Stimulated activated CD4-positive, alpha-beta T cell treated with anti-CD3 and anti-CD28 coated beads, TNF-alpha, amount 100 ng/mL, for 1 hour (primary cell): ENCODE measurements at places on chromosomes 3 and 15.

DNA sequence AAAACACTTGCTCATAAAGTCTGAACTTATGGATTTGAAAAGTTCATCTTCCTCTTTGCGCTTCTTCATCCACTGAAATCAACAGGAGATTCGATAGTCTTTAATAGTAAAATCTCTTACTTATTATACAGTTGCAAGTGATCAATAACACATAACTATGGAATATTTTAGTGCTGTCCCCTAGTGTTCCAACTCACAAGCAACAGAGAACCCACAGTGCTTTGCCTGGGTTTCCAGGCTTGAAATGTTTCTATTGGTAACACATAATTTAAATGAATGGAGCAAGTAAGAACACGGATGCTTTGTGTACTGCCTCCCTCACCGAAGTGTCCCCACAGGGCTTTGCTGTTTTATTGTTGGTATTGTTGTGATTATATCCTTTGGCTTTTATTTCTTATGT is 93.5 kb downstream of the WDR72 start:
- no peak for DNase-seq

- DNase-seq, result no peak
These were observed 136.0 kb upstream of the RARB start for GRCh38 chr3:25292036-25292435.

- no peak for DNase-seq
These were observed 103.6 kb upstream of the NUDT16 start for GRCh38 chr3:131277836-131278497.

DNA sequence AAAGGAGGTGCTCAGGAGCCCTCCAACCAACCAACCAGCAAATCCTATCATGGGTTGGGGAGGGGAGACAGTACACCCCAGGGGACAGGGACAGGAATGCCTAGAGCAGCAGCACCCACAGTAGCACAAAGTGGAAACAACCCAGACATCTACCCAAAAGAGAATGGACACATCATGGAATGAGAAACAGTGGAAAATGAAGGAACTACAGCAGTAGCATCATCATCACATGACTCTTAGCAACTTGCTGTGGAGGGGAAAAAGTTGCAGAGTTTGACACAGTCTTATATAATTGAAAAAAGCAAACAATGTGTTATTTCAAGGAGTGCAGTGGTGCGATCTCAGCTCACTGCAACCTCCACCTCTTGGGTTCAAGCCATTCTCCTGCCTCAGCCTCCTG is 11.0 kb downstream of the C3orf22 start:
- no peak for DNase-seq

DNA sequence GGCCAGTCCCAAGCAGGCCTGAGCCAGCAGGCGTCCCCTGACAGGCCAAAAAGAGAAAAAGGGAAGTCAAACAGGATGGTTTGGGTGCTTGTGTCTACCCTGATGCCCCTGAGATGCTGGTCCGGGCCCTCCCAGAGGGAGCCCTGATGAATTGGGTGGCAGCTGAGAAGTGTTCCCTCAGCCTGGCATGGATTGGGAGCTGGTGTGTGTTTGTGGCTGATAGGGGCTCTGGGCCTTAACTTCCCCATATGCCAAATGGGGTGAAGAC is 1.4 kb downstream of the FBLN2 start:
- DNase-seq, result no peak

DNA sequence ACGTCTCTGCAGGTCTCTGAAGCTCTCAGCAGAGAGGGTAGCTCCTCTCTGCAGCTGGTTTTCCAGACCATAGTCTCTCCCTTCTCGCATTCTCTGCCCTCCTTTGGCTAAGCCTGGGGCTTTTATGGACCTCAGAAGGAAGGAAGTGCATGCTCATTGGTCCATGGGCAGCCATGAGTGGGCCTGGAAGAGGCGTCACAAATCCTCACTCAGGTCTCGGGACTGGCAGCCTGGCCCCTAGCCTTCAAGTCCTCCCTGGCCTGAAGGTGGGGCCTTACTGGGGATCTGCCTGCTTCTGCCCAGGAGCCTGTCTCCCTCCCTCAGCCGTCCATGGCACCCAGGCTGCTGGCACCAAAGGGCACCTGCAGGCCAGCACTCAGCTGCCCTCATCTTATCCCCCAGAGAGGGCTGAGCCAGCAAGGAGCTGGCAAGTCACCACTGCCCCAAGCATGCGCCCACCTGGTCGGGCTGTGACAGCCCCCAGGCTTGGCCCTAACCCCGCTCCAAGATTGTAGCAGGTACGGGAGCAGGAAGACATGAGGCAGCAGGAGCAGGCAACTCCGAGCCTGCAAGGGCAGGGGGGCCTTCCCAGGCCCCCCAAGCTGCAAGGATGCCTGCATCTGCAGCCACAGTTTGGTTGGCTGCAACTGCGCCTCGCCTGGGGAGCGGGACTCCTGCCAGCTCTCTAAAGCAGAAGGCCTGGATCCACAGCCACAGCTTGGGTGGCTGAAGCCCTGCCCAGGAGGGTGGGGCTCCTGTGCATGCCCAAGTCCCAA is 37.4 kb downstream of the GHSR start:
- no peak for DNase-seq

GRCh38 chr3:171883257-171883892 is 40.2 kb downstream of the TMEM212 start:
- DNase-seq, result no peak

DNA sequence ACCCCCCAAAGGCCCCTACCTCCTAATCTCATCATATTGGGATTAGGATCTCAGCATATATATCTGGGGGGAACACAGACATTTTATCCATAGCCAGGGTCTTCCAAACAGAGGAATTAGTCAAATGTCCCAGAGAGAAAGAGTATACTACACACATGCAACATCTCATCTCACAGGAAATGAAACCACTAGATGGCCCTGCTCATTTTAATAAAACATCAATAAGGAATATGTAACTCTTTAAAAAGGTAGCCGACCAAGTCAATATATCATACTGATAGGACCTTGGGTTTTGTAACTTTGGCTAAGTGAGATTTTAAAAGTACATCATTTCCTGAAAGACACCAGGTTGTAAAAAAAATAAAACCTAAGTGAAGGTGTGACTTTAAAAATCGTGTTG is 45.6 kb upstream of the THSD4 start:
- DNase-seq, result no peak

GRCh38 chr15:71748293-71748718 is 62.0 kb upstream of the NR2E3 start:
- DNase-seq, result no peak

GRCh38 chr15:88385078-88385700 is 82.0 kb downstream of the MRPL46 start:
- DNase-seq, result no peak

DNA sequence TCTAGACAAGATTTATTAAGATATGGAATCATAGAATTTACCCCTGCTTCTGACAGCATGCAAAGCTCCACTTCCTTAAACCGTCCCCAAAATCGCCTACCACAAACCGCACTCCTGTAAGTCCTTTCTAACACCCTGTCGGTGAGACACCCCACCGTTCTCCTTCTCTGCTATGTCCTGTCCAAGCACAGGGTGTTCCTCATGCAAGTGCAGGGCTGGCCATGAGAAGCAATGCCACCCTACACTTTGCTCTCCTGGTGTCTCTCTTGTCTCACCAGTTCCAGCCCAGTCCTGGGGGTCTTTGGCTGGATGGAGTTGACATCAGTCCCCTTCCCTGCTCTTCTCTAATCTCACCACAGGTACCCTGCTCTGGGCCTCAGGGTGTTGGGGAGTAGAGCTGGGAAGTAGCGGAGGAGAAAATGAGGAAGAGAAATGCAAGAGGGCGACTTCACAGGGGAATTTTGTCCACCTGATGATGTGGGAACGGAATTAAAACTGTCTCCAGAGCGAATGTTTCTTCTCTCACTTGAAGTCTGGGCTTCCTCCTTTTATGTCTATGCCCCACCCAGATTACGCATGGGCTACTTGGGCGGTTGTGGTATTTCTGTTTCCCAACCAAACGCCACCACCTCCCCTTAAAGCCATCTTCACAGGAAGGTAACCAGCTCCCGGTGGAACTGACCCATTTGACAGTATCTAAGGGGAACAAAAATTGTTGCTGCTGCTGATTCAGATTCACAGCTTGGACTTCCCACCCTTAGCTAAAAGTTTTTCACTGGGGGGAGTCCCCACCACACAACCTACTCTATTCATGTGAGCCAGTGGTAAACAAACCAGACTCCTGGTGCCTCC is 49.9 kb downstream of the CASR start:
- no peak for DNase-seq

- no peak for DNase-seq
These were observed 15.5 kb downstream of the MAPKAPK3 start for GRCh38 chr3:50632450-50632849.

DNA sequence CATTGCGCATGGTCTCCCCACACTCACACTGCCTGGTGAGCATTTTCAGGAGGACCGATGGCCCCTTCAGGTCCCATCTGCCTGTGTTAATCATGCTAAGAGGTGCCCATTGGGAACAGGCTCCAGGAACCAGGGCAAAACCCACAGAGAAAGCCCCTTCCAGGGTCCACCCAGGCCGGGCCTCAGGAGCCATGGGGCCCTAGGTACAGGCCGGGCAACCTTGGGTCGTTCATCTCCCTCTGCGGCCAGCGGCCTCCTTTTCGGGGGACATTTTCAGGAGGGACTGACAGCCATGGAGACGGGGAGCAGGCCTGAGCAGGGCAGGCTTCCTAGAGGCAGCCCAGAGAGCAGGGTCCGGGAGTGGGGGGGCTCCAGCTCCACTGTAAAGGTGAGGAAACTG is 68.0 kb upstream of the TAMM41 start:
- no peak for DNase-seq

DNA sequence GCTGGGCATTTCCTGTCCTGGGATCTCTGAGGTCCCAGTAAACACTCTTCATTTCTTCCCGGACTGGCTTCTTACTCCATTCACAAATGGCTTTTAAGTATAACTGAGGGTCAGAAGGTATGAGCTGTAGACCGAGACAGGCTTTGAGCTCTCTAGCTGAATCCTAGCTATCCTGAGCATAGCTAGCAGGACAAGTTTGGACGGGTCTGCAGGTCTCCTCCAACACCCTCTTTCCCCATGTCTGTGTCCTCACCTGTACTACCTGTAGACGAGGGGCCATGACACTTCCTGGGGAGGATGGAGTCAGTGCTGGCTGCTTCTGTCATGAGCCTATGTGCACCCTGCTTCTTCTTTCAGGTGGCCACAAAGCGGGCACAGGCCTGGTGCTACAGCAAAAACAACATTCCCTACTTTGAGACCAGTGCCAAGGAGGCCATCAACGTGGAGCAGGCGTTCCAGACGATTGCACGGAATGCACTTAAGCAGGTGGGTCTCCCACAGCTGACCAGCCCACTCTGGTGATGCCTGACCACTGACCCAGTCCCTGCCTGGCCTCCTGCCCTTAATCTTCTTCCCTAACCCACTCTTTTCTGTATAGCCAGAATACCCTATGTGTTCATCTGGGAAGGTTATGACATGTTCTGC is 72.1 kb upstream of the ACAD9 start:
- DNase-seq, result no peak

DNA sequence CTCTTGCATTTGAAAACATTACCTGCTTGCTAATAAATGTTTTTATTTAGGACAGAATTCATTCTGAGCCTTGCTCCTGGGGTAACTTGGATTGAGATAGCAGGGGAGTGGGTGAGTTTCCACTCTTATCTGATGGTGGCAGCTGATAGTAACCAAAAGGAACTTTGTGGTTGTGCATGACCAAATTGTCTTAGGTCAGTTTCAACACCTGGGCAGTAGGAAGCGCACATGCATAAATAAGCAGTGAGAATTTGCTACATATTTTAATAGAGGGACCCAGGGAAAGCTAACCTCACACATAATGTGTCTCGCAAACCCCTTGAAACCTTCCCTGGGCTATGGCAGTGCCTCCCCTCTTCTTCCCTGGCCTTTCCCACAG is 65.4 kb upstream of the XCR1 start:
- no peak for DNase-seq

DNA sequence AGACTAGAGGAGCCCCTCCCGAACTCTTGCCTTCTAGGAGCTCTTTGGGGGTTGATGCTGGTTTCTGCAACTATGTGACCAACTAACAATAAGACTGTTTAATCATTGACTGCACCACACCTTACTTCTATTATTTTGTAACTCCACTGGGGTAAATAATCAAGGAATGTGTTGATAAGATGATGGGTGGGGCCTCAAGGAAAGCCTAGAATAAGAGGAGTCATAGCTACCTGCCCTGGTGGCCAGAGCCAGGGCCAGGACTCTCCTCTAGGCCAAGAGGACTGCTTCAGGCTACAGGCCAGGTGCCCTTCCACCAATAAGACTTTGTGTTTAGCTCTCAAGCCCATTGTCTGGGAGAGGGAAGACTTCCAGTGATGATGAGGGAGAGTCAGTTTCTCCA is 41.2 kb upstream of the PIAS1 start:
- no peak for DNase-seq

DNA sequence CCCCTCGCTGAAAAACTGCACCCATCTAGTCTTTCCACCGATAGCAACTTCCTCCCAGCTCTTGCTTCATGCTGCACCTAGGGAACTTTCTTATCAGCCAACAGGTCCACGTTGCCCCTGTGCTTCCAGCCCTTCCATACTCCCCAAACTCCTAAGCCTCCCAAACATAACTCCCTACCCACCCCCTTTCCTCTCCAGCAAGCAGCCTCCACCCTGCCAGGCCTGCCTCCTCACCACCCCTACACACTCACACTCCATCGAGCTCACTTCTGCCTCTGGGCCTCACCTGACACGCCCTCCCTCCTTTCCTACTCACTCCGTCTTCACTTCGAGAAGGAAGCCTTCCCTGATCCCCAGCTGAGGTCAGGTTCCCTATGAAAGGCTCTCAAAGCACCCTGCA is 8.1 kb downstream of the INSYN1 start:
- no peak for DNase-seq

- no peak for DNase-seq
These were observed 214.4 kb upstream of the NR2E3 start for GRCh38 chr15:71595846-71596553.

DNA sequence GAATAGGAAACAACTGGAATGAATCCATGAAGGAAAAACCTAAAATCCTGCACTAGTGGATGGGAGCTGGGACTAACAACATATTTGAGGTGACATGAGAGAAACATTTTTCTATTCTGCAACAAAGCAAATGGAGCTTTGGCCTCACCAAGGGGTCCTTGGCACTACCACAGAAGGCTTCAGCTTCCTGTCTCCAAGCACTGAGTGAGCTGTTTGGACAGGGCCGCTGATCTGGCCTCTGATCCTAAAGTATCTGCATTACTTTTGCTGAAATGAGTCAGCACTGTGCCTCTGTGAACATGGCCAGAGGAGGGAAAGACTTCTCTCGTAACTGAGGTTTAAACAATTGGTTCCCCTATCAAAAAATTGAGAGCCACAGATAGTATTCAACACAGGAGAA is 9.0 kb downstream of the ARPP21 start:
- no peak for DNase-seq

GRCh38 chr3:171320750-171321558 is 139.3 kb downstream of the TNIK start:
- DNase-seq, result no peak

- DNase-seq, result no peak
These were observed 152.7 kb downstream of the CD47 start for GRCh38 chr3:107938143-107938542.
